ENCODE measurements at places on chromosomes 4 and X.

DNA sequence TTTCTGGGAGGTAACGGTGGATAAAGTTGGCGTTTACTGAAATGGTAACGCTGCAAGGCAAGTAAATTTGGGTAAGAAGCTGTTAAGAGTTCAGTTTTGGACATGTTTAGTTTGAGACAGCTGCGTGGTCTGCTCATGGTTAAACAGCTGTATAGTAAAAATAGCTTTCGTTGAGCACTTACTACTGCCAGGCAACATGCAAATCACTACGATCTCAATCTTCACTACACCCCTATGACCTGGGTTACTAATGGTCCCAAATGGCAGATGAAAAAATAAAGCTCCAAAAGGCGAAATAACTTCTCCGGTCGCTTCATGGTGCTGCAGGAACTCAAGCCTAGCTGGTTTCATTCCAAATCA is 22.2 kb downstream of the FABP2 start:
- no peak for DNase-seq

GRCh38 chr4:141395246-141395830 is 174.6 kb downstream of the ZNF330 start:
- DNase-seq: no peak

- no peak for DNase-seq
These were observed 560.8 kb downstream of the FGF13 start for GRCh38 chrX:138150709-138151108.

- no peak for DNase-seq
These were observed 37.4 kb downstream of the PPP2R2C start for GRCh38 chr4:6435010-6435409.

GRCh38 chr4:83010111-83010521 is 507 bp downstream of the LIN54 start:
- no peak for DNase-seq

DNA sequence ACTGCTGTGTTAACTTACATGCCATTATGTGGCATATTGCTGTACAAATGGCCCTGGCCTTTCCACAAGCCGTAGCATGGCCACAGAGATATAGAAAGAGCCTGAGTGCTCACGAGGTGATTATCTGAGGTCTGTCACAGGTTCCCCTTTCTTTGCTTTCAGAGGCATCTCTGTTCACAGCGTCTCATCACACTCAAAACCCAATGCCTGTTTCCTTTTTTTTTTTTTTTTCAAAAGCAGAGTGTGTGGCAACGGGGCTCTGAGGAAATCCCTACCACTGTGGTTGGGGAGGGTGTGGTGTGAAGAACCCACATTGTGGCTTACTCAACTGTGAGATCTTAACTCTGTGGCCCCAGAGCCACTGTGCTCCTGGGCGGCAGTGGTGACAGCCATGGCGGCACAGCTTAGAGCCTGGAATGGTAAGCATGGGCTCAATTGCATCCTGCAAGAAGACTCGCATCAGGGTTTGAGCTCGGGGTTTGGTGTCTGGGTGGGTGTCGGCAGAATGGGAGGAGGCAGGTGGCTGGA is 30.8 kb downstream of the RTL5 start:
- no peak for DNase-seq

DNA sequence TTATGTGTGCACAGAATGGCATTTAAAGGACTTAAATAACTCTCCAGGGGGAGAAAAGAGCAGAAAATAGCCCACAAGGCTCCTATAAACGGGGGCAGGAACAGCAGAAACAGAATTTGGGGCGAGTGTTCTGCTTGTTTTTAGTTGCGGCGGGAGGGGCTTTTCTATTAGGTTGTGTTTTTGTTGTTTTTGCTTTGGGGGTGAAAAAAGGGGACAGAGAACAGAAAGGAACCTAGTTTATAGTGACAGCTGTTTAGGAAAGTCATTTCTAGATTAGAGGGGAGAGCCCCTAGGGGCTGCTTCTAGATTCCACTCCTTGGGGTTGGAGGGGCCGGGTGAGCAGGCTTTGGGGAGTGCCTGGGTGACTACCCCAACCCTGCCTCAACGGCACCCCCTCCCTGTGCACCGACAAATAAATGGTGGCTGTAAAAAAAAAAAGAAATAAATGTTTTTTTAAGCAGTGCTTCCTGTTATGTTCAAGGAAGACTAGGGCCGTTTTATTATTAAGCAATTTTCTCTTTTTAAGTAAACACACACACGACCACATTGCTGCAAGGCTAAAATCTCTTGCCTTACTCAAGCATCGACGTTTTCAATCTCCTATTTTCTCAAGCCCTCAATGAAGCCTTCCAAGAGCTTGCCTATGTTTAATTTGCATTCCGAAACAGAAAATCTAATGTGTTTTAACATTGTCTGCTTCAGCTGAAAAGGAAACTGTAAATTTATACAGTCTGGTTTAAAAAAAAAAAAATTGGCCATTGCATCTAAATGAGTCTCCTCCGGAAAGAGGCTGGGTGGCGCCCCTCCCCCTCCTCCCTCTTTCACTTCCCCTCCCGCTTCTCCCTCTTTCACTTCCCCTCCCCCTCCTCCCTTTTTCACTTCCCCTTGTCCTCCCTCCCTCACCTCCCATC is 123.3 kb upstream of the TBL1X start:
- DNase-seq: no peak

GRCh38 chr4:144646523-144647094 is 653 bp downstream of the HHIP start:
- no peak for DNase-seq

GRCh38 chrX:64843224-64843623 is 133.0 kb downstream of the ZC4H2 start:
- no peak for DNase-seq

- no peak for DNase-seq
These were observed 118.2 kb downstream of the GRID2 start for GRCh38 chr4:92421920-92422319.

DNA sequence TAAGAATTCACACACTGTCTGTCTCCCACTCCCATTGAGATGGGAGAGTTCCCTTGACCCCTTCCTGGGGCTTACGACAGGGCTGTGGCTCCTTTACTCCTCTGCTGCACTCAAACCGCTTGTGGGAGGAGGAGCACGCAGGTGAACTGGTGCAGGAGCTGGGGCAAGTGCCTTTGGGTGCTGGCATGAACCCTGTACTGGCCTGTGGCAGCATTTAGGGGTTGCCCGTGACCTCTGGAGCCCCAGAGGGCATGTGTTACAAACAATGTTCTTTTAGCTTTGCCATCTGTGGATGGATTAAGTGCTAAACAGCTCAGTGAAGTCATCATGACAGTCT is 21.8 kb upstream of the FTHL17 start:
- DNase-seq: no peak

- no peak for DNase-seq
These were observed 4.2 kb upstream of the TMEM154 start for GRCh38 chr4:152684007-152684406.

GRCh38 chr4:160423879-160424451 is 1321.1 kb downstream of the RAPGEF2 start:
- no peak for DNase-seq

GRCh38 chr4:188986271-188986689 is 847.0 kb downstream of the TRIML1 start:
- DNase-seq: peak; percentile 47

DNA sequence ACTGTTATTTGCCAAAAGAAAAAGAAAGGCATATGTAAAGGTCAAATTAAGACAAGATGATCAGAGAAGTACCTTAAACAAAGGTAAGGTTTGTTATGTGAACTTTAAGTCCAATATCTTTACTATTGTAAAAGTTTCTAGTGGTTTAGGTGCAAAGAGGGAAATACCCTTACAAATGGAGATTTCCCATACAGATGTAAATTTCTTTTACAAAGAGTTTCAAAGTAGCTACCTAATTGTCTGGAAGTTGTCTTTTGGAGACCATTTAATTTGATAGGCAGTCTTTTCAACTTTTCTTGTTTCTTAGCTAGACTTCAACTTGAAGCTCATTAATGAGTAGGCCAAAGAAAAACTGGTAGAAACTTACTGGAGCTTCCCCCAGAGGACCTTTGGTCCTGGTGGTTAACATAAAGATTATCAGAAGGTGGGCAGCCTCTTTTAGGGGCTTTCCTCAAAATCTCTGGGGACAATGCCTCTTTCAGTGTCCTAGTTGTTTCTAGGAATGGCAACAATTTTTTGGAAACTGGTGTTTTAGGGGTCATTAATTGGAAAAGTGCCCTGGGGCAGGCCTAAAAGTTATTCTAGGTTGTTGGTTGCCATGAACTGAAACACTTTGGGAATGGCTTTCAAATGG is 297.3 kb downstream of the GUCY2F start:
- DNase-seq: no peak

- DNase-seq: peak; percentile 70
These were observed 26.8 kb downstream of the PRPS1 start for GRCh38 chrX:107654872-107655761.

- DNase-seq: no peak
These were observed 64.2 kb downstream of the LIMCH1 start for GRCh38 chr4:41602113-41602512.

- DNase-seq: no peak
These were observed 55.7 kb downstream of the LINC00632 start for GRCh38 chrX:140765043-140765784.

- DNase-seq: peak; percentile 60
These were observed 74.4 kb downstream of the SORCS2 start for GRCh38 chr4:7266525-7267292.

DNA sequence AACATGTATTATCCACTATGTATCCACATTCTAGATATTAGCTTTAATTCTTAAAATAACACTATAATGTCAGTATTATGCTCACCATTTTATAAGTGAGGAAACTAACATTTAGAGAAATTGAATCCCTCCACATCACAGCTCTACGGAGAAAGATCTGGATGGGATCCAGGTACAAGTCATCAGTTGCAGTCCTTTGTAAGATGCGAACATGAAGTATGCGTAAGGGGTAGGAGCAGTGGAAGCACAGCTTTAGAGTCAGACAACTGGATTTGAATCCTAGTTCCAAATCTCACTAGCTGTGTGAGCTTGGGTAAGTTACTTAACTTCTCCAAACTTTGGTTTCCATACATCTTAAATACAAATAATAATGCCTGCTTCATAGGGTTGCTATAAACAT is 162.5 kb downstream of the ATP10D start:
- no peak for DNase-seq

DNA sequence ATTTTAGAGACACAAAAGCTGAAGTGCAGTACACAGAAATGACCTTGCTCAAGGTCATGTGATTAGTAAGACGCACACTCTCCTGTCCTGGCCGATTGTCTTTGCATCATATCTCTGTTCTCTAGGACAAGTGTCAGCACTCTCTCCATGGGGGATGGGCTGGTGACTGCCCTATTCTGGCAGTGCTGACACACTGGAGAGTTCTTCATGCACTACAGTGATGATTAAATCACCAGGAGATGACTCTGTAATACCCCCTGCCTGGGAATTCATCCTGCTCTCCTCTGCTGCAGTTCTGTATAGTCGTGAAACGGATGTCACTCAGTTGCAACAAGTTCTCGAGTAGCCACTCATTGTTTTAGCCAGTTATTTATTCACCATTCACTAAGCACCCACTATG is 5.3 kb upstream of the SHISA3 start:
- no peak for DNase-seq

- no peak for DNase-seq
These were observed 212.0 kb upstream of the ARSJ start for GRCh38 chr4:114191496-114191895.

- DNase-seq: no peak
These were observed 124.0 kb upstream of the PJA1 start for GRCh38 chrX:69289046-69289792.

GRCh38 chrX:40644176-40644575 is 3.2 kb downstream of the CXorf38 start:
- DNase-seq: no peak

GRCh38 chr4:11565899-11566298 is 137.2 kb upstream of the HS3ST1 start:
- DNase-seq: no peak

- no peak for DNase-seq
These were observed 3.5 kb upstream of the IQSEC2 start for GRCh38 chrX:53284684-53285447.

DNA sequence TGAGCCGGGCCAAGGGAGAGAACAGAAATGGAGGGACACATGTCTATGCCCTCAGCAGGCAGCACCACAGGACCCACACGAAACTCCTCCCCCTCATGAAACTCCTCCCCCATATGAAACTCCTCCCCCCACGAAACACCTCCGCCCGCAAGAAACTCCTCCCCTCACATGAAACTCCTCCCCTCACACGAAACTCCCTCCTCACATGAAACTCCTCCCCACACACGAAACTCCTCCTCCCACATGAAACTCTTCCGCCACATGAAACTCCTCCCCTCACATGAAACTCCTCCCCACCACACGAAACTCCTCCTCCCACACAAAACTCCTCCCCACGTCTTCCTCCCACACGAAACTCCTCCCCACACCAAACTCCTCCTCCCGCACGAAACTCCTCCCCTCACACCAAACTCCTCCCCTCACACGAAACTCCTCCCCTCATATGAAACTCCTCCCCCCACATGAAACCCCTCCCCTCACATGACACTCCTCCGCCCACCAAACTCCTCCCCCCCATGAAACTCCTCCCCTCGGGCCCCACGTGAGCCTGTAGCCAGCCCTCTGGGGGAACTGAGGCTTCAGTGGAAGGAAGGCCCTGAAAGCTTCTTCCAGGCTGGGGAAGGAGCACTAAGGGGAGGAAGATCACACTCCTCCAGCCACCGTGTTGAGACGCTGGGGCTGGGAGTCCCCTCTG is 15.2 kb downstream of the ADRA2C start:
- no peak for DNase-seq

DNA sequence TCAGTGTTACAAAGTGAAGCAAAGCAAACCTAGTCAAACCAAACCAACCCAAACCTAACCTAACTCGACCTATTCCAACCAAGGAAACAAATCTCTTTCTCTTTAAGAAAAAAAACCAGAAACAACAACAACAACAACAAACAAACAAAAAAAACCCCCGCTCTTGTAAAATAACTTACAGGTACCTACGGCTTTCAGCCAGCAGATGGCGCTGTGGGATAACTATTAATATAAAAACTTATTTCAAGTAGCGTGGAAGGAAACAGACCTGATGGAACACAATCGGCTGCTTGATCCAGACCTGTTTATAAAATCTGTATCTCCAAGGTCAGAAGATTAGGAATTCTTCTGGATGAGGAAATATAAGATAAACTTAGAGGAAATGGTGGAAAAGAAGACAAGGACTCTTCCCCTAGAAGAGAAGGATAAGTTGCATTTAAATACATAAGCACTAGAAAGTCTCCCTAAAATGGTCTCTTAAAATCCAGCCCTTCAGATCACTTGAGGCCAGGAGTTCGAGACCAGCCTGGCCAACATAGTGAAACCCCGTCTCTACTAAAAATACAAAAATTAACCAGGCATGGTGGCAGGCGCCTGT is 34.4 kb upstream of the CDKL5 start:
- DNase-seq: no peak

GRCh38 chr4:2829321-2829932 is 14.2 kb upstream of the ADD1 start:
- DNase-seq: no peak
